ENCODE measurements at places on chromosomes 4 and X.

DNA sequence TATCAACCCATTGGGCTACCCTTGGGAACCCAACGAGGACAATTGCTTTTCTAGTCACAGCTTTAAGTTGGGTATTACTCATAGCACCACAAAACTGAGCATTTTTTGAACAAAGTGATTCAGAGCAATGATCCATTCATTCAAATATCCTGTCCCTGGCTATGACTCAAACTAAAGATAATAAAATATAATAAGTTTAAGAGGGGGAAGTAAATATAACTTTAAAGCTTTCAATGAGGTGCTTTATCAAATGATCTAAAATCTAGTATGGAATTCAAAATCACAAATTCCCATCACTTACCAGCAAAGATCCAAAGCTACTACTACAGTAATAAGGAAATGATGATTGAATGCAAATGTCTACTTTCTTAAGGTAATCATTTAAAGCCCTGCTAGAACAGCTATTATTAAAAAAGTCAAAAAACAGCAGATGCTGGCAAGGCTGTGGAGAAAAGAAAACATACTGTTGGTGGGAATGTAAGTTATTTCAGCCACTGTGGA lies 39.8 kb upstream of the S100G start:
- DNase-seq = no peak

DNA sequence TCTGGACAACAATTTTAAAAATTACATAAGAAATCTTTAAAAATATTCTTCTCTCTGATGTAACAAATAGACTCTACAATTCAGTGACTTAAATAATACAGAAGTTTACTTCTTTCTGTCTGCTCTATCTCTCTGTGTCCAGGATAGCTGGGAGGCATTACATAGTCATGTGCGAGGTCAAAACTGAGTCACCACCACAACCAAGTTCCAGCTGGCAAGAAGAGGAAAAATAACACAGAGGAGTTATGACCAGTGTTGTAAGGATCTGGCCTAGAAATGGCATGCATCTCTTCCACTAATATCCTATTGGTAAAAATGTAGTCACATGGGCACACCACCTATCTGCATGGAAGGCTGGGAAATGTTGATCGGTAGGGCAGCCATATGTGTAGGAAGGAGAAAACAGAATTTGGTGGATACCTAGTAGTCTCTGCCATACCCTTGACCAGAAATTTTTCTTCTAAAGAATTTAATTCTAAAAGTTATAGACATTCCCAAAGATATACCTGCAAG lies 39.4 kb upstream of the WDFY3 start:
- DNase-seq = no peak

- no peak for DNase-seq
Observed at GRCh38 chrX:9430346-9430921, 34.4 kb upstream of the TBL1X start.

- DNase-seq = no peak
Observed at GRCh38 chr4:141037446-141037845, 95.8 kb downstream of the RNF150 start.

- DNase-seq = no peak
Observed at GRCh38 chr4:112007391-112007790, 137.9 kb upstream of the FAM241A start.

- DNase-seq = no peak
Observed at GRCh38 chr4:110532901-110533589, 57.1 kb downstream of the ENPEP start.

DNA sequence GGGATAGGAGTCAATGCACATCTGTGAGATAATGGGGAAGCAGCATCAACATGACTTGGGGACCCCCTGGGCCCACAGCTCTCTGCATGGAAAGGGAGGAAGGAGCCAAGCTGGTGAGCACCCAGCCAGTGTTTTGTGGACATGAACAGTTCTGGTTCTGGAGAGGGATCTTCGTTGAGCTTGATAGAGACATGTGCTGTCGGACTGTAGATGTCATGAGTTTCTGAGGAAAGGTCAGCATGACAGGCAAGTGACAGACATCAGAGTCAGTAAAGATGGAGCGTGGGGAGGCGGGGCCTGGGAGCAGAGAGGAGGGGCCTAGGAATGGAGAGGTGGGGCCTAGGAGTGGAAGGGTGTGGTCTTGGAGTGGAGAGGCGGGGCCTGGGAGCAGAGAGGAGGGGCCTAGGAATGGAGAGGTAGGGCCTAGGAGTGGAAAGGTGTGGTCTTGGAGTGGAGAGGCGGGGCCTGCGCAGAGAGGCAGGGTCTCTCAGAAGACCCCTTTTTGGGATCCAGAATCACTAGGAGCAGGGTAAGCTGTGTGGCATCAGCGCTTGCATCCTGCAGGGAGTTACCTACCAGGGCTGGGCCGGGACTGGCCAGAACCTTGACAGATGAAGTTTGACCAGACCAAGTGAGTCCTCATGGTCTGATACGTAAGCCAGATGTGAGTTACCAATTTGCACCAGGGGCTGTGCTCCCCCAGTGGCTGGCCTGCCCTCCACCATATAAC lies 33.7 kb downstream of the PIGG start:
- DNase-seq = no peak

- DNase-seq = no peak
Observed at GRCh38 chr4:105944540-105944939, 49.3 kb downstream of the NPNT start.

GRCh38 chr4:135694066-135694465 lies 1492.5 kb upstream of the PABPC4L start:
- no peak for DNase-seq

- DNase-seq = no peak
Observed at GRCh38 chrX:53084043-53084570, 1.9 kb downstream of the TSPYL2 start.

DNA sequence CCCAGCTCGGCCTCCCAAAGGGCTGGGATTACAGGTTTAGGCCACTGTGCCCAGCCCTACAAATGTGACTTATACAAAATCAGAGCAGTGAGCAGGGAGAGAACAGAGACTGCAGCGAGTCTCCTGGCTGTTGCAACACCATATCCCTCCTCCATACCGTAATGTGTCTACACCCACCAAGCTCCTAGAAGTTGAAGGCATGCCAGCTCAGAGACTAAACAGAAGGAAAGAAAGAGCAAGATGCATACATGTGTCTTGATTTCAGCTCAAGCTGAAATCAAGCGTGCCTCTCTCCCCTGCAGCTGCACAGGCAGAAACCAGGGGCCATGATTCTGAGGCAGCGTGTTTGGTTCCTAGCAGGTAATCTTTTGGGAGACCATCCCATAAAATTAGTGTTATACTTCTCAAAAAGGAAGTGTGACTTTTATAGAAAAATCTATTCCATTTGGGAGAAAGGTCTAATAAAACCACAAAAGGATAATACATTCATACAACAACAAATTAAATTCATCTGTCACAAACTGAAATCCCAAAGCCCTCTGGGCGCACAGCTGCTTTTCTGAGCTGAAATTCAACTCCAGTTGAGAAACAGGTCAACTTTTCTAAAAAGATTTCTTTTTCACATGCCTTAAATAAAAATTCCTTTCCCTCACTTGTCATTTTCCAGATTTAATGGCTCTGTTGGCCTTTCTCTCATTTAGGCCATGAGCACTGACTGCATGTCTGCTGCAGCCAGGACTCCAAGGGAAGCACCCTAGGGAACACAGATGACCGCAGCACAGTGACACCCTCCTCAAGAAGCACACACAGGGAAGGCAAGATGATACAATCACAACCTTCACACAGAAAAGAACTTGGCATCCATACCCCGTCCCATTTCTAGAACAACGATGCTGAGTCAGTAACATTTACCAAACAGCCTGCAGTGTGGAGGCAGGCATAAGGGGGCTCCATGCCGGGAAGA lies 34.4 kb downstream of the AFAP1 start:
- DNase-seq = no peak

- DNase-seq = no peak
Observed at GRCh38 chr4:2714918-2715317, 41.2 kb downstream of the TNIP2 start.

DNA sequence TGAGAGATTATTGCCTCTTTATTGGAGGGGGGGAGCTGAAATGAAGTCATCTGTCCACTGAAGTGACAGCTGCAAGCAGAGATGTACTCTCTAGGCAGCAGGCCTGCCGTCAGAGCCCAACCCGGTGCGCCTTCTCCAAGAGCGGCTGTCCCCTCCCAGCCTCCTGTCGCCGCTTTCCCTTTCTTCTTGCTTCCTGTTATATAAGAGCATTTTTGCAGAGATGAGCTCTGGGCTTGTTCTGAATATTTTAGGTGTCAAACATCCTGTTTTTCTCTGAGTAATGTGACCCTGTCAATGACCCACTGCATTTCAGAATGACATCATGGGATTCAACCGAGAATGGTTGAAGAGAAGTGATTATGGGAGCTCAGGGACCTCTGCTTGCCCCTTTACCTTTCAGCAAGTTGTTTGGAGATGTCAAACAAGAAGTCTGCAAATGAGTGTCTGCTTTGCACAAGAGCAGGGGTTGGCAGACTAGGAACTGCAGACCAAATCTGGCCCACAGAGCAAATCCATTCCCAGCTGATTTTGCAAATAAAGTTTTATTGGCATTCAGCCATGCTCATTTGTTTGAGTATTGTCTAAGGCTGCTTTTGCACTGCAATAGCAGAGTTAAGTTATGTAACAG lies 79.9 kb downstream of the SLC9A6 start:
- no peak for DNase-seq

DNA sequence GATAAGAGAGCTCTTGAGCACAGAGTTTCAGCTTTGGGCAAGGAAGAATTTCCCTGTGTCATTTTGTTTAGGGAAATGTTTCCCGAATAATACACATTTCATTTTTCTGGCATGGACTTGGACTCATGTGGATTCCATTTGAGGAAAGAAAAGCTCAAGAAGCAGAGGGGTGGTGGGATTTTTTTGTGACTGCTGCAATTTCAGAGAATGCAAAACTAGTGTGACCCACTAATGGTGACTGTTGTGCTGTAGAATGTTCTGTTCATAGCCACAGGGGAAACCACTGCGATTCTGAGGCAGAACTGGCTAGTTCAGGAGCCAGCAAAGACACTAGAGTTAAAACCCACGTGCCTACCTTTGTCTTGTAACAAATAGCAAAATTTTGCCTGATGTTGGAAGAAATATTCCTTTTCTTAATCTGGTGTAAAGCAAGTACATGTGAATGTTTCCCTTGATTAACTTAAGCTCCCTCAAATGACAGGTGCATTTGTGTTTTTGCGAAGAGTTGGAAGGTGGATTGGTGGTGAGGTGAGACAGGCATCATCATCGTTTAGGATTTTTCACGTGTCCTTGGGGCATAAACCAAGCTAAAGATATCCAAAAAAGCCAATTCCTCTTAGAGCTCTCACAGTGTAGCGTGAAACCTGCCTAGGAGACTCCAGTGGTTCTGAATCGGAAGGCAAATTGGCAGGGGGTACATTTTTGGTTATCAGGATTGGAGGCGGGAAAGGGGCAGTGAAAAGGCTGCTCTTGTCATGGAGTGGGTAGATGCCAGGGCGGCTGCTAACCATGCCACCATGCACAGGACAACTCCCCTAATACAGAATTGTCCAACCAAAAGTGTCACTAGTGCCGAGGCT lies 38.0 kb upstream of the FAM9C start:
- DNase-seq = no peak

DNA sequence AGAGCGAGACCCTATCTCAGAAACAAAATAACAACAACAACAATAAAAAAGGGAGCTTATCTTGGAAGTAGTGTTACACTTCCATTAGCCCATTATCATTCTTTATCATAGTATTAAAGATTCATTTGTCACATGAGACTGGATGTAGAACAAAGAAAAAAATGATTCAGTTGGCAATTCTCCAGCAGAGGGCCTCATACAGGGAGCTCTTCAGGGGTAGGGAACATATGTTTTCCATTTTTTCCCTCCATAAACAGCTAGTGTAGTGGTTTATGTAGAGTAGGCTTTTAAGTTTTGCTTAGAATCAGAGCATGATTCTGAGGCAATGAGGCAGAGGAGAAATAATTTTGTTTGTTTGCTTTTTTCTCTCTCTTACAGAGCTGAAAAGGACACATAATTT lies 5.8 kb downstream of the CPE start:
- peak; percentile 25 for DNase-seq

GRCh38 chr4:98199247-98199646 lies 56.0 kb upstream of the STPG2 start:
- DNase-seq = no peak

- DNase-seq = no peak
Observed at GRCh38 chrX:16063921-16064320, 59.4 kb upstream of the GRPR start.

DNA sequence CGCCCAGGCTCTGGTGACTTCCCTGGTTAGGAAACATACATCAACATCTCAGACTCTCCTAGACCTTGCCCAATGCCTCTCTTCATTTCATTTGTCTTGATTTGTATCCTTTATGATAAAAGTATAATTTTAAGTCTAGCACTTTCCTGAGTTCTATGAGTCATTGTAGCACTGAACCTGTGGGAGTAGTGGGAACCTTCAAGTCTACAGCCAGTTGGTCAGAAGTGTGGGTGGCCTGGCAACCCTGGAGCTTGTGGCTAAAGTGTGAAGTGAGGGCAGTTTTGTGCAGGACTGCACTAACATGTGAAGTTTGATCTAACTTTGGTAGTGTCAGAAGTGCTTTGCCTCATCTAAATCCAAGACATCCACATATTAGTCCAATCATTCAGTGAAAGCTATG lies 259.3 kb upstream of the IGFBP7 start:
- no peak for DNase-seq

GRCh38 chrX:31717474-31717873 lies 645.6 kb upstream of the FTHL17 start:
- no peak for DNase-seq

GRCh38 chrX:45852884-45853283 lies 652.2 kb upstream of the DIPK2B start:
- DNase-seq = peak; percentile 8

- no peak for DNase-seq
Observed at GRCh38 chr4:38306482-38307071, 346.4 kb downstream of the PTTG2 start.

DNA sequence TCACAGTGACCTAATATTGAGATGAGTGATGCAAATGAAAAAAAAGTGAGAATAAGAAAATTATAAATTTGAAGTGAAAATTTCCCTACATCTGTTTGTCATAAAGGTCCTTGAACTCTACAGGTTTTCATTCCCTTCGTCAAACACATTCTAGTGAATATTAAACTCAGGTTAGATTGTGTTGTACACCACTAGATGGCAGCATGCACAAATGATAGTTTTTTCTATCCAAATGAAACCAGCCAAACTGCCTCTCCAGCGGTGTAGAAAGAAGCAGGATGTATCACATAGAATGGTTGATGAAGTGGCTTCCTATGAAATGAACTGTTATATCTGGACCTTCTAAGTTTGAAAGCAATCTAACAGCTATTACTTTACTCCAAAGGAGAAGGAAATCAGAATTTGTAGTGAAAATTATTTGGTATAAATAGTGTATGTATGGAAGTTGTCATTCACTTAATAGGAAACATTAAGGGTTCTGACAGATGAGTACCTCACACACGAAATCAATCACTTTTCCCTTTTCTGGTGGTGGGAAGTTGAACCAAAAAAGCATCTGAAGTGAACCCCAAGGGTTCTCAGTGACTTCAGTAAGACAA lies 382.7 kb downstream of the UNC5C start:
- DNase-seq = no peak

DNA sequence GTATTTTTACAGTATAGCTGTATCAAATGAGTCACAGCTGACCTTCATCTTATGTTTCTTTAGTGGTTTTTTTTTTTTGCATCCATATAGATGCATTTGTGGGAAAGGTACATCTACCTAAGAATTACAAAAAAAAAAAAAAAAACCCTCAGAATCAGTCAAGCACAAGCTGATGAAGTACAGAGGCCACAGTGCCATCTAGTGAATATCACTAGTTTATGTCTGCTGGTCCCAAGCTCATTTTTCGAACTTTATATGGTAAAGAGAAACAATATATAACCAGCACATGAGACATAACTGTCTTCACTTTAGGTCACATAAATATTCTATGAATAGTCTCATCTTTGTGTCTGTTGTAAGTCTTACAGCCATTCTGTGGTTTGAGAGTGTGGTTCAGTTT lies 220.1 kb downstream of the DLG3 start:
- DNase-seq = peak; percentile 42
